ENCODE measurements at places on chromosomes 2 and 18.
A peak's percentile ranks its signal among the peaks of the same experiment; 100 is the strongest.

DNA sequence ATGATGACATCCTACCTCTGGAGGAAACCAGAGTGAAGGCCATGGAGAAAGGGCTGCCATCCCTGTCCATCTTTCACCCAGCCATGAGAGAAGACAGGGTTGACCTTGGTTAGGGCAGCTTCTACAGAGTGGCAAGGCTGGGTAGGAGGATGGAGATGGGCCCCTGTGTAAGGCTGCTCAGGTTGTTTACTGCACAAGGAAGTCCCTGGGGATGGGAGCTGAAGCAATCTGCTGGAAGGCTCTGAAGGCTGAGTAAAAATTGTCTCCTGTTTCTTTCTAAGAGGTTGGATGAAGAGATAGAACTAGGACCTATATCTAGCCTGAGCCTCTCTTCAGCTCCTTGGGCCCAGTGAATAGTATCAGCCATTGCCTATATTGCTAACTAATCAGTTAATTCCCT, 14.4 kb downstream of the ELMOD3 start:
- DNase-seq = no peak

DNA sequence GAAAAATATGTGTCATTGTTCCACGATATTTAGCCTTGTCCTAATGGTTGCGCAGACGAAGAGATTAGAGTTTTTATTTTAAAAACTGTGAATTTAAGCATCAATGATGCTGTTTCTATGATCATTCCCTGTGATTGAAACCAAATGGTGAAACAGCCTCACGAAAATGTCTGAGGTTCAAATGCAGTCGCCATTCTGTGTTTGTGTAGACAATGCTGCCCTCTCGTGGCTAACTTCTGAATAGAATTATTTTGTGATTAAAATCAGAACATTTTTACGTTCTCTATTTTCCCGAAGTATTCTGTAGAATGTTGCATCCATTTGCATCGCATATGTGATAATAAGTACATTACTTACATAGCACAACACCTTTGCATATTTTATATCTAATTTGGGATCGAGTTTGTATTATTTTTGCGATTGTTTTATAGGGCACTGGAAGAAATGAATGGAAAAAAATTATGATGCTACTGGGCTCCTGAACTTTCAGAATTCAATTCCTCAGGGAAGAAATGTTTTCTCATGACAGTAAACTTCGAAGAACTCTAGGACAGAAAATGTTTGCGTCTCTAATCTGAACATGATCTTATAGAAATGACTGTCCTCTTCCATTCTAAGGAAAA, 54.8 kb upstream of the CREB1 start:
- DNase-seq = no peak

GRCh38 chr18:67035026-67035425, 431.1 kb upstream of the CDH19 start:
- DNase-seq = no peak

DNA sequence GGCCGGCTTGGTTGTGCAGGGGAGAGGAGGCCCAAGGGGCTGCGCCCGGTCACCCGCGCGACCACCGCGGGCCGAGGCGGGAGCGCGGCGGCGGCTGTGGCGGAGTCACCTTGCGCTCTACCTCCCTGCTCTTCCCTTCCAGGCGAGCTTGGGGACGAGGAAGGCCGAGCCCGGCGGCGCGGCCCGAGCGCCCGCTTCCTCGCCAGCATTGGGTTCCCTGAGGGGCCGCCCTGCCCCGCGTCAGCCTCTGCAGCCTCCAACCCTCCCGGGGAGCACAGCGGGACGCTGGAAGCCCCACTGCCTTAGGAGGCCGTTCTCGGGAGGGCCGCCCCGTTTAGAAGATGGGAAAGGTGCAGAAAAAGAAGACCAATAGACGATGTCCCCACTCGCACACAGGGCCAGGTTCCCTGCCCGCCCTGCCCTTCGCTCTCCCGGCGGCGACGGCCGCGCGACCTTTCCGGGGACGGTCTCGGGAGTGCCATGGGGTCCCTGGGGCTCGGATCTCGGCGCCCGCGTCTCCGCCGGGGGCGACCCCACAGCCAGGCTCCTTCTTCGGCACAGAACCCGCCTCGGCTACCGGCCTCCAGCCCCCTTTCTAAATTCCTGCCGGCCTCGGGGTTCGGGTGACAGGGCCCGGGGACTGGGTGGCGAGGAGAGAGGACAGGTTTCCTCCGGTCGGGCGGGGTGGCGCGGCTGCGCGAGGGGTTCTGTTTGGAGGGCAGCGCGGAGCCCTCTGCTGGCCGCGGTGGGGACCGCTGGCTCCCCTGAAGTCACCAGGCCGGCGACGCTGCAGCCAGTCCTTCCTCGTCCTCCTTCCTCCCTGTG, 85.5 kb downstream of the HS6ST1 start:
- DNase-seq = peak; percentile 89

DNA sequence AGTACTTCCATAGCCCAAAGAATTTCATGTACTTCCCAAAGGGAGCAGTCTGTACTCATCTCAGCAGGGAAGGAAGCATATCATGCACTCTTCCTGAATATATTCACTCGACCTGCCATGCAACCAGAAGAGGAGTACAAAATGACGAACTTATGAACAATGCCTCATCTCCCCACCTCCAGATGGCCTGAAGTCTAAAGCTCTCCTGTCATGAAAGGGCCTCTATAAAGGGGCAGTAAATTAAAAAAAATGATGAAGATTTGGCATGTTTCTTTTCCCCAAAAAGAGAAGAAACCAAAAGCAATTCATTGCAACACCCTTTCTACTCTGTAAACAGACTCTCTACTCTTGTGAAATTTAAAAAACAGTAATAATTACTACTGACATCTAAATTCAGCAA, 1601.1 kb downstream of the LRP1B start:
- no peak for DNase-seq

- no peak for DNase-seq
These were observed 138.7 kb downstream of the CDH20 start for GRCh38 chr18:61471942-61472341.

DNA sequence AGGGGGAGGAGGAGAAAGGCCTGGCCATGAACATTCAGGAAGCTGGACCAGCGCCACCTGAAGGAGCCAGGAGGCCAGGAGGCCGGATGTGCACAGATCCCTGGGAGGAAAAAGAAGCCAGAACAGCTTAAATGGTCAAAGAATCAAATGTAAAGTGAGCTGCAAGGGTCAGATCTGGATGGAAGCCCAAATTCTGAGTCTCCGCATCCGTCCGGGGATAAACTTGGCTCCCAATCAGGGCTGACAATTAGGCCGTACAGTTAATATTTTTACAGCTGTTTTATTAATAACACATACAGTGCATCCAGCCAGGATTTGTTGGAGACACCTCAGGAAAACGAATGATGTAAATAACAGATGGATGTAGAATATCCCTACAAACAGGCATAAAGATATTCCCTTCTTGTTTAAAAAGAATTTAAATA, 495.1 kb upstream of the TCF4 start:
- no peak for DNase-seq

- DNase-seq = no peak
These were observed 124.3 kb upstream of the DNAJC10 start for GRCh38 chr2:182591774-182592173.

- no peak for DNase-seq
These were observed 28.3 kb upstream of the FZD7 start for GRCh38 chr2:202005272-202005887.

DNA sequence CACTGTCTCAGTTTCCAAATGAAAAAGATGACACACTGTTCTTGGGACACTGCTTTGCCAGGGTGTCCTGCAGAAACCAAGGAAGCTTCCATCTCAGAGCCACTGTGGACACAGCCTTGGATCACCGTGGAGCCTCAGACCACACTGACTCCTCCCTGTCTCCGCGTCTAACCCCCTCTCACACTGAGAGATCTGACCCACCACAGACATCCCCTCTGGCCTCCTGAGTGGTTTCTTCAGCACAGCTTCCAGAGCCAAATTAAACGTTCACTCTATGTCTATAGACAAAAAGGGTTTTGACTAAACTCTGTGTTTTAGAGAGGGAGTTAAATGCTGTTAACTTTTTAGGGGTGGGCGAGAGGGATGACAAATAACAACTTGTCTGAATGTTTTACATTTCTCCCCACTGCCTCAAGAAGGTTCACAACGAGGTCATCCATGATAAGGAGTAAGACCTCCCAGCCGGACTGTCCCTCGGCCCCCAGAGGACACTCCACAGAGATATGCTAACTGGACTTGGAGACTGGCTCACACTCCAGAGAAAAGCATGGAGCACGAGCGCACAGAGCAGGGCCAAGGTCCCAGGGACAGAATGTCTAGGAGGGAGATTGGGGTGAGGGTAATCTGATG, 113.4 kb upstream of the PKDCC start:
- DNase-seq = no peak
